ENCODE measurements at places on chromosomes 12 and 14.

DNA sequence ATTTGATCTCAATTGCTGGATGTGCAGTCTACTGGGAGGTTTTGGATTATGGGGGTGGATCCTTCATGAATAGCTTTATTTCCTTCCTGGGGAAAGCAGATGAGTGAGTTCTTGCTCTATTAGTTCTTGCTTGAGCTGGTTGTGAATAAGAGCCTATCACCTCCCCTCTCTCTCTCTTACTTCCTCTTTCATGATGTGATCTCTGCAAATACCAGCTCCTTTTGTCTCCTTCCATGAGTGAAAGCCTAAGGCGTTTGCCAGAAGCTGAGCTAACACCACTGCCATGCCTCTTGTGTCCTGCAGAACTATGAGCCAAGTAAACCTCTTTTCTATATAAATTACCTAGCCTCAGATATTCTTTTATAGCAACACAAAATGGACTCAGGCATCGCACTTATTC is 302.7 kb downstream of the CCER1 start:
- DNase-seq: no peak

DNA sequence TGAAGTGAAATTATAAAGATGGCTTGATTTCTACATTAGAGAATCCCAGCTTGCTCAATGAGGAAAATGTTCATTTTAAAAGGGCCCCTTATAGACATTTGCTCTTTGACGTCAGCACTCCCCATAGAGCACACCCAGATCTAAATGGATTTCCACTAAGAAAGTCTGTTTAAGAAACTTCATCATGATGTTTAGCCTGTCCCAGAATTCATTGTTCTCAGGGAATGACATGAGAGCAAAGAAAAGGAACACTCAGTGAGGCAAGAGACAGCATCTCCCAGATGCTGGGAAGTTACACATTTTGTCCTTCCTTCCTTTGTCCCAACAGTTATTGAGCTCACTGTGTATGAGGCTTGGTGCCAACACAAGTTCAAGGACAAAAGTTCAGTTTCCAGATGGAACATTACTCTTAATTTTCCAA is 4.9 kb downstream of the PHLDA1 start:
- no peak for DNase-seq

DNA sequence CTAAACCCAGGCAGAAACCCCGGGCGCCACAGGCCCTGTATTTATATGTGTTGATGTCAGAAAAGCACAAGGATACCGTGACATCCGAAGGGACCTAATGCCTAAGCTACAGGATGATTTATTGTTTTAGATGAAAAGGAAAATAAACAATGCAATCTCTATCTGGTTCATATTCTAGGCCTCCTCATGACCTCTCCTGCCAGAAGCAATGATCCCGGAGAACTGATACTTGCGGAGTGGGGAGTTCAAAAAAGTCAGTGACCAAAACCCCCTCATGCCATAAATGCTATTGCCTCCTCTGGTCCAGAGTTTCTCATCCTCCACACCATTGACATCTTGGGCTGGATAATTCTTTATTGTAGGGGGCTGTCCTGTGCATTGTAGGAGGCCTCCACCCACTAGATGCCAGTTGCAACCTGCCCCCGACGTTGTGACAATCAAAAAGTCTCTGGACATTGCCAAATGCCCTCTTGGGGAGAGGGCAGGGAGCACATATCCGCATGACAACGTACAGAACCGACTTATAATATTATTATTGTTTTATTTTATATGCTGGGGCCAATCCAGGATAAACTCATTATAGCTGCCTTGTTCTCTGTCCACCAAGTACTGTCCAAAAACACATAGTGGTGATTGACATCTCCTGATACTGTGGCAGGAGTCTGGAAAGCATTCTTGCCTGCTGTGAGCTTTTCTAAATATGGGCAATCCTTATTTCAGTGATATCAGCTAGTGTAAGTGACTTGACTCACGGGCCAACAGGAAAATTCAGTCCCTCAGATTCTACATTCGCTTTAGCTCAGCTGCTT is 1.1 kb upstream of the CSRP2 start:
- peak; percentile 73 for DNase-seq

- DNase-seq: no peak
Measured at GRCh38 chr14:73787486-73788316, 63.9 kb upstream of the PTGR2 start.

DNA sequence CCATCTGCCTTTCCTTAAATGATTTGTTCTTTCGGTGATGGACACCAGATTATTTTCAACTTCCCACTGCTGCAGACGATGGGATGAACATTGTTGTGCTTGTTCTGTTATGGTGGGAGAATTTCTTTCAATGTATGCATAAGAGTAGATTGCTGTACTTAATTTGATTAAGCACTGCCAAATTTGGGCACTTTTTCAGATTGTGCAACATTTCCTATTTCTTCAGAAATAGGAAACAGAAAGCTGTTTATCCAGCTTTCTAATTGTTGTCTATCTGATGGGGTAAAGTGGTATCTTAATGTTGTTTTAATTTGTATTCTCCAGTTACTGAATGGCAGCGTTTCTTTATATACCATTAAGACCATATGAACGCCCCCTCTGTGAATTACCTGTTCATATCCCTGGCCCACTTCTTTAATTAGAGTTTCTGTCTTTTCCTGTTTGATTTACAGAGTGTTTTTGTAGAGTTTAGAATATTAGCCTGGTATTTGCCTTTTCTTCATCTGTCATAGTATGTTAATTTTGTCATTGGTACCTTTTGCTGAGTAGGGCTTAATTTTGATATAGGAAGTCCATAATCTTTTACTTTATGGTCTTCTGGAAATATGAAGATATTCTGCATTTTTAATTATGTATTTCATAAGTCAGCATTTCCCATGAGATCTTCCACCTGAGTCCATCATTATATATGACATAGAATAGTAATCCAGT is 59.6 kb downstream of the DIP2B start:
- no peak for DNase-seq

- no peak for DNase-seq
Measured at GRCh38 chr12:120077260-120077659, 39.3 kb downstream of the RAB35 start.

Measured in HEK293T (cell line).